Fibroblast of skin of right quadriceps (primary cell): ENCODE measurements at places on chromosomes 4 and X.

GRCh38 chr4:41683326-41683725 is 65.2 kb downstream of the PHOX2B start:
- DNase-seq = no peak

DNA sequence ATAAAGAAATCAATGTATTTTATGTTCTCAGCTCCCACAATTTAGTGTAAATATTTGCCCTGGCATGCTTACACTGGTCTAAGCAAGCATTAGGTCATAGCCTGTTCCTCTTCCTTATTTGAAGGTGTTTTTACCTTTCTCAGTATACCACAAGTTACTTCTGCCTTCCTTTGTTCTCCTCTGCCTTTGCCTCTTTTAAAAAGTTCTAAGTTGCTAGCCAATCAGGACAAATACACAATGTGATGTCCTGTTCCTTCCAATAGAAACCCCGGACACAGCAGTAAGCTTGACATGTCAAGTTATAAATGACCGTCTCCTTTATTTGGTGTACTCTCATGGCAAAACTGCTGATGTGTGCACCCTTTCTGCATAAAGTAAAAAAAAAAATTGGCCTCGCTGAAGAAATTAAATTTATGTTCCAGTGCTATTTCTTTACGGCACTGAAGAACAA is 49.4 kb downstream of the UGT2B10 start:
- DNase-seq = no peak

- DNase-seq = no peak
Observed at GRCh38 chrX:10176121-10177003, 19.6 kb downstream of the CLCN4 start.

GRCh38 chr4:121977251-121978171 is 25.7 kb upstream of the TRPC3 start:
- DNase-seq = no peak

DNA sequence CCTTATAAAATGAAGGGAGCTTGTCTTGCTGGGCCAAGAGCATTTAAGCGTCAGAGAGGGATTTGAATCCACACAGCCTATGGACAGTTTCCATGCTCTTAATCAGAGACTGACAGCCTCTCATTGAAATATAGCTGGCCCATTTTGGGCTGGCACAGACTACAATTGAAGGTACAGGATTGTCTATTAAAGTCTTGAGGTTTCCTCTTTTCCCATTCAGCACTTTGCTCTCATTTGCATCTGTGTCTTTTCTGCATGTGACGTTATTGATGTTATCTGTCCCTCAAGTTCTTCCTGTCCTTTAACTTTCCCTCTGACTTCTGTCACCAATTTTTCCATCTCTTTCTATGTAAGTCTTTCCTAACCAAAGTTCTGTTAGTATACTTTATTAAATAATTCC is 133.3 kb upstream of the SFRP2 start:
- DNase-seq = no peak

- no peak for DNase-seq
Observed at GRCh38 chr4:152927737-152928136, 8.4 kb upstream of the FHDC1 start.

DNA sequence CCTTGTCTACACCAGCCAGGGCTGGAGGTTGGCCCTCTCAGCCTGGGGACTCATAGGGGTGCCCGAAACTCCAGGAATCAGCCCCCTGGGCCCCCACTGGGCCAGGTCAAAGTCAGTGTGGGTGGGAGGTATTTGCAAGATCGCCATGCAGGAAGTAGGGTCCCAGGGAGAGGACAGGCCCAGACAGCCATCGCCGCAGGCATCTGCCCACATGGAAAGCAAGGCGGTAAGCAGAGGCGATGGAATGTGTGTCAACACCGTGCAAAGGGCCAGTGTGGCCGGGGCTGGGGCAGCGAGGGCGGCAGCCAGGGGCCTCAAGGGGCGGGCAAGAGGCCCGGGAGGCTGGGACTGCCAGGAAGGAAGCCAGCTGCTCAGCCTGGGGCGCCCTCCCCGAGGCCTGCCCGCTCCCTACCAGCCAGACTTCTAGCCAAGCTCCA is 19.3 kb upstream of the DUSP9 start:
- DNase-seq = no peak

DNA sequence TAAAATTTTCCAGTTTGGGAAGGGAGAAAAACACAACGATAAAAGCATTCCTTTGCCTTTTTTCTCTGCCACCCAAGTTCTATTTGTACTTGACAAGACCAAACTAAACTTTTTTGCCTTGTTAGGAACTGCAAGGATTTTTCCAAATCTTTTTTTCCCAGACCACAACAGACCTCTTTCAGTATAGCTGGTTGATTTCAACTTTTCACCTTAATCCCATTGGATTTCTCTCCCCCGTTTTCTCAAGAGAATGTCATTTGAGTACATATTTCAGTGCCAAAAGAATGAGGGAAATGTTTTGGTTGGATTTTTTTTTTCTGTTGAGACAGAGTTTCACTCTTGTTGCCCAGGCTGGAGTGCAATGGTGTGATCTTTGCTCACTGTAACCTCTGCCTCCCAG is 18.5 kb upstream of the SGMS2 start:
- peak; percentile 16 for DNase-seq

GRCh38 chr4:24703298-24703697 is 92.1 kb upstream of the SOD3 start:
- no peak for DNase-seq

- peak; percentile 90 for DNase-seq
Observed at GRCh38 chr4:57044996-57045395, 65.2 kb downstream of the IGFBP7 start.

DNA sequence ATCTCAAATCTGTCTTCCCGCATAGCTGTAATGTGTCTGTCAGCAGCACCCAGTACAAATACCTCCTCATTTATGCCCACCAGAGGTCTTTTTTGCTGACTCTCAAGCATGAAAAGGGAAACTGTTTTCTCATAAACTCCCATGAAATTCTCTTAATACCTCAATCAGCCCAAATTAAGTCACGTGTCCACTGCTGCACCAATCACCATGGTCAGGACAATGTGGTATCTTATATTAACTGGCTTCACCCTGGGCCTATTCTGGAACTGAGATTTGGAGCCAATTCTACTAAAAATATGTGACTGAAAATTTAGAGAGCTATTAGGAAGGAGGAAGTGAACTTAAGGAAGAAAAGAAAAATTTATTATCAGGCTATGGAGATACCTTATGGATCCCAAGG is 58.4 kb downstream of the IL21 start:
- no peak for DNase-seq

GRCh38 chr4:169266081-169266480 is 4.7 kb downstream of the SH3RF1 start:
- peak; percentile 41 for DNase-seq

- no peak for DNase-seq
Observed at GRCh38 chr4:140887467-140887866, 131.3 kb upstream of the TBC1D9 start.

- no peak for DNase-seq
Observed at GRCh38 chr4:39228377-39228776, 46.0 kb downstream of the WDR19 start.

DNA sequence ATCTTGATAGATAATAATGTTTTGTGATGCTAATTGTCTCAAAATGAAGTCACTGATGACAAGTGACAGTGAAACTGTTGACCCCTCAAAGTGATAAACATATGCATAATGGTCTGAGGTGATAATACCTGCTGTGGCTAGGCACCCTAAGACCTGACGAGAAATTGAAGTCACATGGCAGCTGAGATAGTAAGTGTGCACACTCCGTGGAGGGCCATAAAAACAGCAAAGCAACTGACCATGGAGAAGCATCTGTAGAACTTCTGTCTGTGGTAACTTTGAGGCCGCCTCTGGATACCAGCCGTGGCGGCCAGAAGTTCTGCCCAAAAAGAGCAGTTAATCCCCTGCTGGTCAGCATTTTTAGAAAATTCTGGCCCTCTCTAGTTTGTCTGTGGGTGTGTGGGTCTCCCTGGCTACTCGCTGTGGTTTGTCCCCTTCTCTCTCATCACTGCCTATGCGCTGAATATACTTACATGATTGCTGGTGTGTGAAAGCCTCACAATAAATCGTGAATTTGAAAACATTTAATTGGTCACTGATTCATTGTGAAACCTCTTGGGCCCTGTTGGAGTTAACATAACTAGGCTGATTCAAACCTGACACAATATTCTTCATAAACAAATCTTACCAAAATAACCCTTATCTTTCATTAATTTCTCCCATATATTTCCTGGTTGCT is 50.6 kb downstream of the CCDC149 start:
- no peak for DNase-seq

- no peak for DNase-seq
Observed at GRCh38 chr4:81883530-81884450, 412.1 kb upstream of the RASGEF1B start.

- DNase-seq = no peak
Observed at GRCh38 chr4:157575339-157575738, 354.8 kb downstream of the GRIA2 start.

- no peak for DNase-seq
Observed at GRCh38 chr4:18722748-18723191, 701.2 kb upstream of the LCORL start.

DNA sequence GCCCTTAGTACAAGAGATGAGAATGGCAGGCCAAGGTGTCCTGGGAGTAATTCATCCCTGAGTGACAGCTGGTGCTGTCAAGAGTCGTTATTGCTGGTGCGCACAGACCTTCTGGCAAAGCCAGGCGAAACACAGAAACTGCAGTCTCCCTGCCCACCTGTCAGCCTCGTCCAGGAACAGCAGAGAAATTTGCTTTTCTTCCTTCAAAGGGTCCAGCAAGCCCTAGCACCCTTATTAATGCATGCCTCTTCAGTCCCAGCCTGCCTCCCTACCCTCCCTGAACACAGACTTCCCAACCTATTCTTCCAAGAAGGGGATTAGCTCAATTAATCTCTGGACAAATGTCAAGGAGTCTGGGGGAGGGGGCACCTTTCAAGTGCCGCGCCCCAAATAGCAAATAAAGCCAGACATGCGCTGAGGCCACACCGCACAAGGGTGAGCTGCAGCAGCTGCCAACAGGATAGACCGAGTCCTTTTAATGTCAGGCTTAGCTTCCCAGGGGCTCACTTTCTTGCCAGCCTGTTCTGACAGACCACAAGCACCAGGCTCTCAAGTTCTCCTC is 250.7 kb upstream of the RASGEF1B start:
- no peak for DNase-seq

- DNase-seq = no peak
Observed at GRCh38 chr4:168674077-168674747, 177.4 kb downstream of the PALLD start.

GRCh38 chr4:42608551-42608950 is 48.4 kb downstream of the ATP8A1 start:
- DNase-seq = no peak

DNA sequence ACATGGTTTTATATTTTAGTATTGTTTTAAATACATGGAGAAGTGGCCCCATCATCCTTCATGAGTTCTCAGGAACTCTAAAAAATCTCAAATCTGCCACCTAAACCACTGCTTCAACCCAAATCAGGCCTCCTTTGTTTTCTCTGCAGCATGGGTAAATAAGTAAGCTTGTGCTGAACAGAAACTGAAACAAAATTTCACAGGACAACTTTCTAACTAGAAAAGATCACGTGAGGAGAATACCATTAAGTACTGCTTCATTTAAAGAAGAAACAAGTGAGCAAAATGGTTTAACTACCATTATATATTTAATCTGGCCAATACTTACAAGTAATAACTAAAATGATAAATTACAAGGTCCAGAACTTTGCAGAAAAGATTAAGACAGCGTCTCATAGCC is 2.5 kb downstream of the ARAP2 start:
- no peak for DNase-seq

- no peak for DNase-seq
Observed at GRCh38 chr4:147994491-147995385, 262.9 kb downstream of the ARHGAP10 start.

- no peak for DNase-seq
Observed at GRCh38 chr4:156201050-156201449, 247.4 kb upstream of the CTSO start.

GRCh38 chr4:104032896-104033295 is 313.1 kb upstream of the TACR3 start:
- no peak for DNase-seq

- no peak for DNase-seq
Observed at GRCh38 chr4:145891958-145892357, 46.7 kb downstream of the ZNF827 start.

DNA sequence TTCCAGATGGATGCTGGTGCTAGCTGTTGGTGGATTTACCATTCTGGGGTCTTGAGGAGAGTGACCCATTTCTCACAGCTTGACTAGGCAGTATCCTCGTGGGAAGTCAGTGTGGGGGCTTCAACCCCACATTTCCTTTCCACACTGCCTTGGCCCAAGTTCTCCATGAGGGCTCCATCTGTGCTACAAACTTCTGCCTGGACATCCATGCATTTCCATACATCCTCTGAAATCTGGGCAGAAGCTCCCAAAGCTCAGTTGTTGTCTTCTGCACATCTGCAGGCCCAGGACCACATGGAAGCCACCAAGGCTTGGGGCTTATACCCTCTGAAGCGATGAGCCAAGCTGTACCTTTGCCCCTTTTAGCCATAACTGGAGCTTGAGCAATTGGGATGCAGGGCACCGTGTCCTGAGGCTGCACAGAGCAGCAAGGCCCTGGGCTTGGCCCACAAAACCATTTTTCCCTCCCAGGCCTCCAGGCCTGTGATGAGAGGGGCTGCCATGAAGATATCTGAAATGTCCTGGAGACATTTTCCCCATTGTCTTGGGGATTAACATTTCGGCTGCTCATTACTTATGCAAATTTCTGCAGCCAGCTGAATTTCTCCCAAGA is 248.7 kb upstream of the ANKRD50 start:
- DNase-seq = no peak

GRCh38 chrX:115333446-115333845 is 43.9 kb downstream of the LUZP4 start:
- DNase-seq = no peak

DNA sequence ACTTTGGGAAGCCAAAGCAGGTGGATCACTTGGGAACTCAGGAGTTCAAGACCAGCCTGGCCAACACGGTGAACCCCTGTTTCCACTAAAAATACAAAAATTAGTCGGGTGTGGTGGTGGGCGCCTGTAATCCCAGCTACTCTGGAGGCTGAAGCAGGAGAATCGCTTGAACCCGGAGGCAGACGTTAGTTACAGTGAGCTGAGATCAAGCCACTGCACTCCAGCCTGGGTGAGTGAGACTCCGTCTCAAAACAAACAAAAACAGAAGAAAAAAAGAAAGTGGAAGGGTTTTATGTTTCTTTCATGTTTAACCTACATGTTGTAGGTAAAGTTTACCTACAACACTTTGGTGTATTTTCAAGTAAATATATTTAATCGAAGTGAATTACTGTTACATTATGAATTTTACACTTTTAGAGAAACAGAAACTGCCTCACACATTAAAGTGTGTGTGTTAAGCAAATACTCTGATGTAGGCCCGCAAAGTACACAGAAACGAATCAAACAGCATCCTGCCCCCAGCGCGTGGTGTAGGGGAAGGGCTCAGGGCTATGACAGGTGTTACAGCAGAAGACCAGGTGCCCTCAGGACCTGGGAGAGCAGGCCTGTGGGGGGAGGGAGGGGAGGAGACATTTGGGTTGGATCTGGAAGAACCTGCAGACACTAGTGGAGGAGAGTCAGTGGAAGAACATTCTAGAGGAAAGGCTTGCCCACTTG is 39.0 kb downstream of the PTTG2 start:
- no peak for DNase-seq

DNA sequence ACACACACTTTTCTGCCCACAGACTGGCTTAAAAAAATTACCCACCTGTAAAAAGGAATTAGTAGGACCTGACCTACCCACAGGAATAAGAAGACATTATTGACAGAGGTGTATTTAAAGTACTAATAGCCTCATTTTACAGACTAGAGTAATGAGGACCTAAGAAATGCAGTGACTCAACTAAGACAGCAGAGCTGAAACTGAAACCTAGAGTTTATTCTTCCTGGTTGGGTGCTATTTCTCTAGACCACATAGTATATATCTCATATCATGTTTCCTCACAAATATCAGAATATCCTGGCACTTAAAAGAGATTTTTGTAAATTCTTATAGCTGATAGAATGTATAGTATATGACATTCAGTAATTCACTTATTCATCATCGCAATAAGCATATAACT is 435.0 kb downstream of the MAGEE1 start:
- DNase-seq = no peak
